Stimulated activated CD8-positive, alpha-beta memory T cell treated with anti-CD3 and anti-CD28 coated beads, Interleukin-15, amount 100 ng/mL, for 48 hours (primary cell): ENCODE measurements at places on chromosomes 16 and 17.
A peak's percentile ranks its signal among the peaks of the same experiment; 100 is the strongest.

GRCh38 chr17:78670850-78671725 is 93.9 kb upstream of the DNAH17 start:
- no peak for DNase-seq

GRCh38 chr17:3035256-3035967 is 28.0 kb downstream of the OR1D5 start:
- no peak for DNase-seq

DNA sequence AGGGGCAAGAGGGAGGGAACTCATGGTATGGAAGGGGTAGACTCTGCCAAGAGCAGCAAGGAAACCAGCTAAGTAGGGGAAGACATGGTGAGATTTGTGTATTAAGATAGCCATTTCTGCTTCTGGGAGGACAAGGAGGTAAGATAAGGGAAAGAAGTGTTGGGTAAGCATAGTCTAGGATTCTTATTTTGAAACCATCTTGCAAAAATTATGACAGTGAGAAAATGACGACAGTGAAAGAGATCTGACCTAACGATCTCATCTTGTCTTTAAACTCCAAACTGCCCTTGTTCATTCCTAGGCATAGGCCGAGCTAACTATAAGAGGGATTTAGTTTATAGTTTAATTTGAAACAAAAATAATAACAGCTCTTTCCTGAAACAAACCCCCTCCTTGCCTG is 5.6 kb upstream of the RBL2 start:
- no peak for DNase-seq

GRCh38 chr17:28472871-28473497 is 460 bp upstream of the SLC13A2 start:
- no peak for DNase-seq

- no peak for DNase-seq
These were observed 17.1 kb downstream of the CDH5 start for GRCh38 chr16:66383551-66383950.

DNA sequence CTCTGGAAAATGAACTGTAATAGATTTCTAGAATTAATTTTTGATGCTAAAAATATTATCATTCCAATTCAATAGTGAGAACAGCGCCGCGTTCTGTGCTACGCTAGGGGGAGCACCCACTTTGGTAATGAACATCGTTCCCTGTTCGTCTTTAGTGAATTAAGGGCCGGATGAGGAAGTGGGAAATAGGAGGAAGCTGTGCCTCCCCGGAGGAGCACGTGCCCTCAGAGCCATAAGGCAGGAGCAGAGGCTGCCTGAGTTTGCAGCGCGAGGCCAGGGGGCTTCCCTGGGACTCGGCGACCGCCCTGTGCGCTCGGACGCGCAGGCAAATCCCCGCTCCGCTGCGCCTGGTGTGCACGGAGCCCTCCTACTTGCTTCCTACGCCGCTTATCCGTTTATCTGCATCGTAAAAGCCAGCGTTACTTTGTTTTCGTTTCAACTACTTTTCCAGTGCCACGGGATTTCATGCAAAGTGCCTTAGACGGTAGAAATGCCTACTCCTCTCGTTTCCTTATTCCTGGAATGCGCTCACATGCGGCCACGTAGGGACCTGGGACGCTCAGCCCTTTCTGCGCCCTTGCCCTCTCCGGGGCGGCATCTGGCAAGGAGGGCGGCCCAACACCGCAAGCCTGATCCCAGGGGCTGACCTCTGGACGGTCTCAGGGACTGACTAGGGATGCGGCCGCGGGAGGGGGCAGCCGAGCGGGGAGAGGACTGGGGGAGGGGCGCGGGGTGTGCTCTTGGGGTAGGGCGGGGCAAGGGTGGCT is 76.4 kb downstream of the KCNJ12 start:
- DNase-seq, result peak; percentile 21

GRCh38 chr16:9469512-9469911 is 378.1 kb downstream of the HAPSTR1 start:
- no peak for DNase-seq

DNA sequence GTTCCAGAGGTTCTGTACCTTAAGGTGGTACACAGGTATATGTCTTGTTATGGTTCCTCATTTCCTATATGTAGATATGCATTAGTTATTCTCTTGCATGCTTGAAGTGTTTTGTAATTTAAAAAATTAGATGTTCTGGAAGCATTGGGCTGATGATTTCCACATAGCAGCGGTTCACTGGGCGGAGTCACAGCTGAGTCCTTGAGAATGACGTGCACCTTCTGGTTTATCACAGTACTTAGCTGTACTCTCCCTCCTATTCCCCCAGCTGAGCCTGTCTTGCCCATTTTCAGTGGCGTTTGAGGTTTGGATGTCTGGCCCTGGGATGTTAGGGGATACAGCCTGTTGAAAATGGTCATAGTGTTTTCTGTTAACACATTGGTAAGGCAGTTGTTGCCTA is 327.1 kb downstream of the SNX29 start:
- no peak for DNase-seq

GRCh38 chr16:58196898-58197313 is 1.0 kb downstream of the CSNK2A2 start:
- DNase-seq, result no peak

DNA sequence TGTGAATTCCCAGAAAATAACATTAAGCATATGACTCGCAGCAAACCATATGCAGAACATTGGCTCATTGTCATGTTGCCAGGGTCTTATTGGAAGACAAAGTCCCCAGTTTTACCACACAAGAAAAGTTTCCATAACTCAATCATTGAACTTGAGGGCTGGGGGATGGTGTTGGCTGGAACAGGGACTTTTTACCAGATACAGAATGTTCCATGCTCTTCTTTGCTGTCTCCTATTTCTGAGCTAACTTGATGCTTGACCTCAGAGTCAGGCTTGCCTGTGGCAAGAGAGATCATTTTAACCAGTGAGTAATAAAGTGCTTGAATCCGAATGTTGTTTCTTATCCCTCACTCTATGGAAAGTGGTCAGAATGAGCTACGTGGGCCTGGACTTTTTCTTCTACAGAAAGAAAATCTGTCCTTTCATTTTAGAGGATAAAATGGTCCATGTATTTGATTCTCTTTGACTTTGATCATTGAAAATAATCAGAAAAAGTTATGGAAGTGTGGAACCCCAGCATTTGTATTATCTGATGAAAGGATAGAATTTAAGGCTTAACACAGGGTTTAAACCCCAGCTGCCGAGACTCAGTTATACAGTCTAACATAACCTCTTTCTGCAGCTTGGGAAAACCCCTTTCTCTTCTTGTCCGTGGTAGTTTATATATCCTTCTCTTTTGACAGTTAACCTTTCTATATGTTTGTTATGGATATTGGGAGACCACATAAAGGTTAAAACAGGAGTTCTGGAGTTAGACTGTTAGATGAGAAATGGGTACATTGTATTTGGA is 67.0 kb downstream of the TUBD1 start:
- no peak for DNase-seq

GRCh38 chr16:53445534-53445933 is 11.3 kb downstream of the RBL2 start:
- no peak for DNase-seq

- no peak for DNase-seq
These were observed 606.2 kb downstream of the WWOX start for GRCh38 chr16:78705694-78706093.

DNA sequence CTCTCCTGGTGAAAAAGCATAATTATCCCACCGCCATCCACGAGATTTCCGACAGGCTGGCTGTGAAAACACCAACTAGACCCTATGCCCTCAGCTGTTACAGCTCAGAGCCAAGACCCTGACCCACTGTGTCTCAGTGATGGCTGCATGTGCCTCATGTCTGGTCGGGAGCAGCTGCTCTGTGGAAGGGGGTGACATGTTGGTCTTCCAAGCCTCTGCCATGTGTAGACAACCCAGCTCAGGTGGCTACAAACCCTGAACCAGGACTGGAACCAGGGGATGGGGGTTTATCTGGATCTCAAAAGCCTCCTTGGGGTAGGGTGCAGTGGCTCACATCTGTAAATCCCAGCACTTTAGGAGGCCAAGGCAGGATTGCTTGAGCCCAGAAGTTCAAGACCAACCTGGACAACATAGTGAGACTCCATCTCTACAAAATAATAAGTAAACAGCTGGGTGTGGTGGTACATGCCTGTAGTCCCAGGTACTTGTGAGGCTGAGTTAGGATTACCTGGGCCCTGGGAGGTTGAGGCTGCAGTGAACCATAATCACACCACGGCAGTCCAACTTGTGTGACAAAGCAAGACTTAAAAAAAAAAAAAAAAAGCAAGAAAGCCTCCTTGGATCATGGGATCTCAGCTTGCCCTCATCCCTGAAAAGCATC is 220.3 kb downstream of the CPPED1 start:
- DNase-seq, result no peak

DNA sequence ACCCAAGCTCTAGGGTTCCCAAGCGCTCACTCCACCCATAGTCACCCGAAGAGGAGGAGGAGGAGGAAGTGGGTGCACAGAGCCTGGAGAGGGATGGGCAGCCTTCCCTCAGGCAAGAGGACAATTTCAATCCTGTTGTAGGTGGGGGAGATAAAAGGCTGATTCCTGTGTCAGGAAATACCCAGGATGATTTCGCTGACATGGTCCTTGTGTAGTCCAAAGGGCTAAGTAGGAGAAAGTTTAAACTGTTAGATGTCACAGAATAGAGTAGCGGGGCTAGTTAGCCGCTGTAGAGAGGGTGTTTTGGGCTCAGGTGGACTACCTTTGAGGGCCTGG is 1.3 kb upstream of the EXOC7 start:
- DNase-seq, result no peak

DNA sequence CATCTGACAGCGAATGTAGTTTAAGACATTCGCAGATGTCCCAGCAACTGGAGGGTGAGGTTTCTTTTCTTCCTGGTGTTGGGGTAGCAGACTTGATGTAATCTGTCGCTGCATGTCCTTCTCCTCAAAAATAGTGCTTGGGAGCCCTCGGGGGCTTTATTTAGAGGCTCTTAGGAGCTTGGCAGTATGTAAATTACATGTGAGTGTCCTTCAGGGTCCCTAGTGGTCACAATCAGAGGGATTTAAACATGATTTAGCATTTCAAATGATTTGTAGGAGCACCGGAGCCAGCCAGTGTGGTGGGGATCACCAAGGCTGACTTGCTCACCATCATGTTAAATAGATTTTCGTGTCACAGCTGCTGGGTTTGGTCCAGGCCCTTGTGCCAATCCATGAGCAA is 8.8 kb upstream of the SALL1 start:
- no peak for DNase-seq

GRCh38 chr16:2250652-2251295 is 613 bp downstream of the ECI1 start:
- DNase-seq, result peak; percentile 25

- no peak for DNase-seq
These were observed 158.9 kb upstream of the NOL11 start for GRCh38 chr17:67558740-67559380.

DNA sequence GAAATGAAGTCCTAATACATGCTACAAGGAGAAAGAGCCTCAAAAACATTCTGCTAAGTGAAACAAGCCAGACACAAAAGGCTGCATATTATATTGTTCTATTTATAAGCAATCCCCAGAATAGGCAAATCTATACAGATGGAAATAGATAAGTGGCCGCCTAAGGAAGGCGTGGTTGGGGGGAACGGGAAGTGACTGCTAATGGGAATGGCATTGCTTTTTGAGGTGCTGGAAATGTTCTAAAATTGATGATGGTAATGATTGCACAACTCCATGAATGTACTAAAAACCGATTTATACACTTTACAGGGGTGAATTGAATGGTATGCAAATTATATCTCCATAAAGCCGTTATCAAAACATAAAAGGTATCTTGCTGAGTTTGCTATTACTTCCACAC is 67.7 kb downstream of the GAS7 start:
- no peak for DNase-seq

- DNase-seq, result no peak
These were observed 107.0 kb downstream of the PLCG2 start for GRCh38 chr16:81885976-81886586.

GRCh38 chr17:77421630-77421972 is 280.8 kb downstream of the SEC14L1 start:
- DNase-seq, result no peak

GRCh38 chr16:17408955-17409441 is 61.8 kb downstream of the XYLT1 start:
- no peak for DNase-seq

DNA sequence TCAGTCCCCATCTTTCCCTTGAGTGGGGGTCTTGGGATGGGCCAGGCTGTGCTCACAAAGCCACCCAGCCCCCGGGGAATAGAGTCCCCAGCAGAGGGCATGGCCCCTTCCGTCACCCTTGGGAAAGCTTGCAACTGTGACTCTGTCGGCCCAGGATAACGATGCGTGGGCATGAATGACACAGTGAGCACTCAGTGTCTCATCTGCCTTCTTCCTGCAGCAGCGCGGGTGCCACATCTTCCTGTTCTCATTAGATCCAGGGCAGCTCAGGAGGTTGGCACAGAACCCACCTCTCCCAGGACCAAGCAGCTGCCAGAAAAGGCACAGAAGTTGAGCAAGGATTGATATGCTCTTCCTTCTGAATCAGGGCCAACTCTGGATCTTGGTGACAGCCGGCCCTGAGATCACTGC is 84.7 kb downstream of the MRC2 start:
- DNase-seq, result no peak

DNA sequence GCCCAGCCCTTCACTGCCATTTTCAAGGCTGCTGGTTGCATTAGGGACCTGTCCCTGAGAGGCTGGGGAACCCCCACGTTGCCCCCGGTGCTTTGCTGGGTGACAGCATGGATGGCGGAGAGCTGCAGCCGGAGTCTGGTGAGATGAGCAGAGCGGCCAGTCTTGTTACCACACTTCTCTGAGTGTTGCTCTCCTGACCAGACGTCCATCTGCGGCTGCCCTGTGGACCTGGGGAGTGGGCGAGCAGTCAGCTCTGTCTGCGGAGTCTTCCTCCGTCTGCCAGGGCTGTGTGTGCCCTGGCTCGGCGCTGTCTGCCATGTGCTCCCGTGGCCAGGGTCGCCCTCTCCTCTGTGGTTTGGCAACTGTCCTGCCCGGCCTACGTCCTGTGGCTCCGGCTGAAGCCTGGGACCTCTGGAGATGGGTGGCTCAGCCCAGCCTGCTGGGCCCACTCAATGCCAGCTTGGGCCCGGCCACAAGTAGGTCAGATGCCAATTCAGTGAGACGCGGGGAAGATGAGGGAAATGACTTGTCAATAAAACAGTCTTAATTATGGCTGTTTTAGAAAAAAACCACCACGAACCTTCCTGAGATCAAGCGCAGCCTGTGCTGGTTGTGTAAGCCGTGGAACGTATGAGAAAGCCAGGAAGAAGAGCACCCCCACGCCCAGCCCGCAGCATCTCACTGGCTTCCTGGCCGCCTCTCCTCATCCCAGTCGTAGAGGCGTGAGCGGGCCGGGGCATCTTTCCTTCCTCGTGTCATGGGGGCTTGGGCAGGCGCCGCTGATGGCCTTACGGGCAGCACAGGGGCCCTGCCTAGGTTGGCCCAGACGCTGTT is 7.9 kb downstream of the KCTD5 start:
- DNase-seq, result no peak

GRCh38 chr16:52557236-52557635 is 10.3 kb upstream of the TOX3 start:
- DNase-seq, result no peak
